ENCODE measurements at places on chromosomes 16 and 17. TPM values are rescaled to one million over a fixed set of nuclear protein-coding genes. Genes with fewer than 3 reads are reported as not detected.

Gene SCIMP
- not detected for total RNA-seq

Gene UMOD
- not detected for total RNA-seq

DNA sequence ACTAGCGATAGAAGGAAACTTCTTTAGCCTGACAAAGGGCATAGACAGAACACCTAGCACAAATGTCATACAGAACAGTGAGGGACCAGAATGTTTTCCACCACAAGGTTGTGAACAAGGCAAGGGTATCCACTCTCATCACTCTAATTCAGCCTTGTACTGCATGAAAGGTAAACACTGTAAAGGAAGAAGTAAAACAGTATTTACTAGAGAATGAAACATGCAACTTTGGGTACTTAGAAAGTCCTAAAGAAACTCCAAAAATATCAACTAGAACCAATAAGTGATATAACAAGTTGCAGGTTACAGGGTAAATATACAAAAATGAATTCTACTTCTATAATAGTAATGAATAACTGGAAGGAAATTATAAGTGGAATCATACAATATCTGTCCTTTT lies 32.2 kb downstream of the BRIP1 start:
- no peak for DNase-seq

- peak; percentile 64 for DNase-seq
Observed at GRCh38 chr17:44212507-44213402, 6.7 kb downstream of the UBTF start.

DNA sequence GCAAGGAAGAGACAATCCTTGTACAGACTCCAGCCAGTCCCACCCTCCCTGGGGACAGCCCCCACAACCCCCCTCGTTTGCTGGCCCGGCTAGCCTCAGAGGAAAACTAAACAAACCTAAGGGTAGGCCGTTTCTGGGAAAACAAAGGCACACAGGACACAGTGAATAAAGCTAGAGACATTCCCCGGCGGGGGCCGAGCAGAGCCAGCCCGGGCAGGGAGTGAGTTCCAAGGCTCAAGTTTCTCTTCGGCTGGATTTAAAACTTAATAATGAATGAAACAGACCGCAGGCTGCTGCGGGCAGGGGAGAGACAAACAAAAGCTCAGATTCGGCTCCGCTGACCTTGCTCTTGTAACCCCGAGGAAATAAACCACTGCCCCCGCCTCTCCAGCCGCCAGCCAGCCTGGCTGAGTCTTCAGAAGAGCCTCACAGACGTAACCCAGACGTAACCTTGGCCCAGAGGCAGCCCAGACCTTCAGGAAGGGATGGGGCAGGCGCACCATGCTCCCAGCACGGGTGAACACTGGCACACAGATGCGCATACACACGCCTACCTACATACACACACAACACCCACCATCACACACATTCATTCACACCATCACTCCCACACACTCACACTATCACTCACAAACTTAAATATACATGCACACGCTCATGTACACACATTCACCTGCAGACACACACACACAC lies 216.0 kb downstream of the ZNF423 start:
- DNase-seq = peak; percentile 84

Gene CXCL16
- 0.42 TPM for total RNA-seq

Gene SLC38A7
- 16.1 TPM for total RNA-seq

Gene GUCY2D
- total RNA-seq = not detected

Gene CHST5
- total RNA-seq = 0.90 TPM

GRCh38 chr17:29060475-29060874 lies 17.5 kb downstream of the PIPOX start:
- no peak for DNase-seq

Gene SRCIN1
- total RNA-seq = 2.3 TPM

DNA sequence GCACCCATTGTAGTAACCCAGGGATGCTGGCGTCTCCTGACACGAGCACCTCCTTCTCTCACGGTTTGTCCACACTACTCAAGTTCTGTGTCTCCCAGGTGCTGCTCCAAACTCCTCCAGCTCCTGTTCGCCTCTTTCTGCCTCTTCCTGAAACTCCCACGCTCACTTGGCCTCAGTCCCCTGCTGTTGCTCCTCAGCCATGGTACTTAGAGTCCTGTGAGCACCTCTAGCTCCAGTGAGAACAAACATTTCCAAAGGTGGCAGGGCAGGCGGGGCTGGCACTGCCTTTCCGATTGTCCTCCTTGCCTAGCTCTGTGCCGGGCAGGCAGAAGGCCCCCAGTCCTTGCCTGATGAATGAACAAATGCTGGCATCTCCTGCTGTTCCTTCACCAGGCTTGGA lies 146.1 kb downstream of the SDK2 start:
- no peak for DNase-seq

Gene GALR2
- 1.8 TPM for total RNA-seq

DNA sequence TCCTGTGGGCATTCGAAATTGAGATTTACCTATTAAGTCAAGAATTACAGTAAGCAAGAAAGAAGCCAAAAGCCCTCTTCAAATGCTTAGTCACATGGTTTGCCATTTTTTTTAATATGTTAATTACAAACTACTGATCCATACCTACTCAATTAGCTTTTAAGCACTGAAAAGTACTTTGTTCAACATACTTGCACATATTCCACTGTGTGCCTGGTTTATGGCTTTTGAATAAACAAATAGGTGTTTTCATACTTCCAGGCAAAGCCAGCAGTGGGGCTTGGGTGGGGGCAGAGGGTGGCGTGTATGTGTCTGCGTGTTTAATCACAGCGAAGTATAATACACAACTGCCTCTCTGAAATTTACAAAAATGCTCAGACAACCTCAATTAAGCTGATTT lies 51.4 kb downstream of the GAS7 start:
- DNase-seq = no peak

DNA sequence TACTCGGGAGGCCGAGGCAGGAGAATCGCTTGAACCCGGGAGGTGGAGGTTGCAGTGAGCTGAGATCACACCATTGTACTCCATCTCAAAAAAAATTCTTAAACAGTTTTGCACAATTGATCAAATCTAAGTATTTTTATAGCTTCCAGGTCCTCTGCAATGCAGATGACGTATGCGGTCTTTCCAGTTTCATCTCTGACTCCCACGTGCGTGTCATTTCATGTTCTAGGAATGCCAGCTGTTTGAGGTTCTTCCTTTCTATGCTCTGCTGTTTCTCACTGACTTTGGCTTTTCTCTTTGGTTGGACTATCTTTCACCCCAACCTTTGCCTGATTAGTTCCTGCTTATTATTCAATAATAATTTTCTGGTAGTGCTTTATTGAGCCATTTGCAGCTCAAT lies 16.2 kb downstream of the CHP2 start:
- no peak for DNase-seq

Gene EPOP
- 6.2 TPM for total RNA-seq

- no peak for DNase-seq
Observed at GRCh38 chr17:44568945-44569858, 11.9 kb downstream of the FZD2 start.

- DNase-seq = no peak
Observed at GRCh38 chr17:57943645-57944044, 11.6 kb downstream of the CUEDC1 start.

GRCh38 chr17:8365143-8365542 lies 11.4 kb downstream of the KRABD2 start:
- DNase-seq = no peak

Gene MYOCD
- total RNA-seq = 0.24 TPM

Gene ZNF469
- 0.28 TPM for total RNA-seq

GRCh38 chr17:74725111-74725510 lies 11.9 kb upstream of the RAB37 start:
- DNase-seq = no peak

DNA sequence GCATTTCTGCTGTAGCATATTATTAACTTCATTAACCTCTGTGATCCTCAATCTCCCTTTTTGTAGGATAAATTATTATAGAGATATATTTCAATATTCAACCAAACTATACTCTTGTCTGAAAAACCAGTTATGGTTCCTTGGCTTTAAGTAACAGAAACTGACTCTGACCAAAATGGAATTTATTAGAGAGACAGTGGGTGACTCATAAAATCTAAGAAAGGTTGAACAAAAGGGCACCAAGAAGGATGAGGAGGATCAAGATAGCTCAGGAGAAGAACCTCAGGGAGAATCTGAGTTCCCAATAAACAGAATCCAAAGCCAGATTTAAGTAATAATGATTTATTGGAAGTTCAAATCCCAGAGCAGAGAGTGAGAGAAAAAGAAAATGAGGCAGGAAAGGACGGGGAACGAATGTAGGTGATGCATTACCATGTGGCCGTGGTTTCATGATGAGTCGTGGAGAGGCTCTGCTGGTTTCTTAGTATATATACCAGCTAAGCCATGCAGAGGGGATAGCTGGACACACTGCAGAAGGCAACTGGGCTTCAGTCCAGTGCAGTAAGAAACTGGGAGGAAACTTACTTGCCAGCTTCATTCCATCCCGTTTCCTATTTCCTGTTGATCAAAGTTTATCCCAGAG lies 151.5 kb upstream of the GOT2 start:
- no peak for DNase-seq

Gene SLC38A8
- total RNA-seq = not detected

DNA sequence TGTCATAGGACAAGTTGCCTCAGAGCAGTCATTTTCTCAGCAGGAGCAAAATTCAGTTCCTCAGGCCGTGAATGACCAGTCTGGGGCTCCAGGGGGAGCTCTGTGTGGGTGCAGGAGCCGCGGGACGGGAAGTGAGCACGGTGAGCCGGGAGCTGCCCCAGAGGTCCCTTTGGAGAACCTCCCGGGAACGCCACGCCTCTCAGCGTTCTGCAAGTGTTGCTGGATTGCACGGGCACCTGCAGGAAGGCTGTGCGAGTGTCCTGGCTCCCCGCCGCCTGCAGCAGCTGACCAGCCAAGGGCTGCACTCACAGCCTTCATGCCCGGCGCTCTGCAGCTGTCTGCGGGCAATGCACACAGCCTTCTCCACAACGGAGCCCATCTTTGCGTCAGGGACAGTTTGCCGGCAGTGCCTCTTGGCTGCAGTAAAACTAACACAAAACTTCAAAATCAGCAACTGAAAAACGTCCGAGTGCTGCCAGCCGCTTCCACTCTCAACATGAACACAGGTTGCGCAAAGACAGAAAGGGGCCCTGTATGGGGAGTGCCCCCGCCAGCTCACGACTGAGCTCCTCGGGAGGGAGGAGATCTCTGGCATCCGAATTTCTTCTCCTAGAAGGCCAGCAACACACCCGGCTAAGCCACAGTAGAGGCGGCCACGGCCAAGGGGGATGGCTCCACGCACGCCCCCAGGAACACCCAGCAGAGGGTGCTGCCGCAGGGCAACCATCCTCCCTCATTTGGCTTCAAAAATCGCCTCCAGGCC lies 16.0 kb downstream of the NDUFAF8 start:
- peak; percentile 89 for DNase-seq

Gene WNT9B
- total RNA-seq = 0.83 TPM

GRCh38 chr17:55521186-55521585 lies 9.9 kb upstream of the SMIM36 start:
- no peak for DNase-seq

DNA sequence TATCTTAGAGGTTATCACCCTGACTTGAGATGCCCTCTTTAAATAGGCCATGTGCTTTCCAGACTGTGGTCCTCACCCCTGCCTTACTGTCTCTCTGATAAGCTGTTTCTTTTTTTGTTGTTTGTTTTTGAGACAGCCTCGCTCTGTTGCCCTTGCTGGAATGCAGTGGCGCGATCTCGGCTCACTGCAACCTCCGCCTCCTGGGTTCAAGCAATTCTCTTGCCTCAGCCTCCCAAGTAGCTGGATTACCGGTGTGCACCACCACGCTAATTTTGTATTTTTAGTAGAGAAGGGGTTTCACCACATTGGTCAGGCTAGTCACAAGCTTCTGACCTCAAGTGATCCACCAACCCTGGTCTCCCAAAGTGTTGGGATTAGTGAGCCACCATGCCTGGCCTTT lies 765 bp upstream of the SEPTIN12 start:
- DNase-seq = no peak

- no peak for DNase-seq
Observed at GRCh38 chr17:49191409-49191916, 18.9 kb downstream of the GNGT2 start.

GRCh38 chr16:85625485-85626117 lies 12.5 kb downstream of the GSE1 start:
- peak; percentile 75 for DNase-seq

- DNase-seq = no peak
Observed at GRCh38 chr16:27103954-27104353, 37.2 kb downstream of the C16orf82 start.

Gene PDILT
- not detected for total RNA-seq

Gene ZNF423
- total RNA-seq = 42.9 TPM

Gene CNGB1
- total RNA-seq = not detected

Gene ENPP7
- not detected for total RNA-seq

Gene HID1
- 2.1 TPM for total RNA-seq

- peak; percentile 60 for DNase-seq
Observed at GRCh38 chr16:4089811-4090301, 26.4 kb downstream of the ADCY9 start.

Measured in H7 (cell line).